Astrocyte (in vitro differentiated cells and primary cell): ENCODE measurements at places on chromosomes 16 and 17.

DNA sequence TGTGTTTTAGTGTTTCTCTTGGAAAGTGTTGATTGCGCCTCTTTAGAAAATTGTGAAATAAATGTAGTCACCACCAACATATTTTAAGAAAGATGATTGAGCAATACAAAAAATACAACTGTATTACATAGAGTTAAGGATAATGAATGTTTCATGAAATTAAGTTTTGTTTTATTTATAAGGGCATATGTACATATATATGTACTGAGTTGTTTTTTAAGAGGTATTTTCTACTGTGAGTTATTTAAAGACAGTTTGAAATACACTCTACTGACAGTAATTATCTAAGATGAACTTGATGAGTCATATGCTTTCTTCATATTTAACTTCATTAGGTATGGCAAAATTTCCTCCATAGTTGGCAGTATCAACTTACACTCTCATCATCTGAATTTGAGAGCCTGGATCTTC lies 411.7 kb downstream of the HS3ST3B1 start:
- no peak for DNase-seq

DNA sequence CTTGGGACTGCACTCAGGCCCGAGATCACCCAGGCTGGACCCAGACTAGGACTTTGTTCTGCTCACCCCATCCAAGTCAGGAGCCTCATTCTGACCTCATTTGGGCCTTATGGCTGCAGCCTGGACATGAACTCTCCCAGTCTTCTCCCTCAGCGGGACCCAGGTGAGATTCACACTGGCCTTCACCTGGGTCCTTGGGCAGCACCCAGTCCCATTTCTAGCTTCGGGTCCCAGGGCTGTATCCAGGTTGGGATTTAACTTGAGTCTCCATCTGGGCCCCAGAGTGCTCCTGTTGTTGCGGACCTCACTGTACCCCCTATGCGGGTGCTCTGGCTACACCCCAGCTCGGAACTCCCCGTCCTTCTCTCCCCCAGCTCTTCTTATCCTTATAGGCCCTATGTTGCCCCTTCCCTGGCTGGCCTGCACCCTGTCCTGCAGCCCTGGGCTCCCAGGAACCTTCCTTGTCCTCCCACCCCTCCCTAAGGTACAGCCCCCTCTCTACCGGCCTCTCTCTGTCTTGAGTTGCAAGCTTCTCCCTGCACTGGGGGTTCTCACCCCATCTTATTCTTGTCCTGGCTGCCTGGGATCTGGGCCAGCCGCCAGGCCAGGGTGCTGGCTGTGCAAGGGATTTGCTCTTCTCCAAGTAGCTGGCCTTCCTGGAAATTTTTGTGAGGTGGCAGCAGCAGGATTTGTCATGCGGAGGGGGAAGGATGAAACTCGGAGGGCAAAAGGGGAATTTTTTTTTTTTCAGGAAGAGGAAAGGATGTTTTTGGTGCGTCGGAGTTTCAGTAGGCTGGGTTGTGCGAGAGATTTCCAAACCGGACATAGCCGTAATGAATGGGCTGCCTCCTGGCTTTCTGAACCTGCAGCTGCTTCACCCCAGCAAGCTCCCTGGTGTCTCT lies 904 bp downstream of the MAP2K3 start:
- peak; percentile 30 for DNase-seq

DNA sequence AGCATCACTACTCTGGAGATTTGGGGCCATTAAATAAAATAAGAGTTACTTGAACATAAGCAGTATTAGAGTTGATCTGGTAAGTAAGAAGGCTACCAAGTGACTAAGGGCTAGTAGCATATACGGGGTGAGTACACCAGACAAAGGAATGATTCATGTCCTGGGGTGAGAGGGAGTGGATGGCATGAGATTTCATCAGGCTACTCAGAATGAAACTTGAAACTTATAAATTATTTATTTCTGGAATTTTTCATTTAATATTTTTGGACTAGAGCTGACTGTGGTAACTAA lies 2.3 kb downstream of the SLFN5 start:
- peak; percentile 88 for DNase-seq

DNA sequence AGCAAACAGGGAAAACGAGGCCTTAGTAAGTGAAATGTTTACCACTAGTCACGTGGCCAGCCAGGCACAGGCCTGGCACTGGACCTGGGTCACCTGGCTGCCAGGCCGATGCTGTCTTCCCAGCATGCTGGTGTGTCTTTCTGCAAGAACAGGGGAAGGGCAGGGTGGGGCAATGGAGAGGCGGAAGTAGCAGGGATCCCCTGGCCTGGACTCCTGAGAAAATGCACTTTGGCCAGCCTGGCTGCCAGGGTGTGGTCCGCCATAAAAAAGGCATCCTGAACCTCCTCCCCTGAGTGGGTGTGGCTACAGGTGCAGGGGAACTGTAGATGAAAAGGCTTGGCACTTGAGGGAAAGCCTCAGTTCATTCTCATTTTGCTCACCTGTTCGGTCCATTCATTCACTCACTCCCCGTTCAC lies 1.0 kb upstream of the ANKRD40CL start:
- no peak for DNase-seq

GRCh38 chr16:1366712-1367299 lies 15.1 kb downstream of the GNPTG start:
- no peak for DNase-seq

- no peak for DNase-seq
Measured at GRCh38 chr16:3948378-3948995, 68.0 kb upstream of the CREBBP start.
